ENCODE measurements at places on chromosomes 2 and 18.

- DNase-seq, result no peak
Observed at GRCh38 chr18:45525301-45525700, 90.0 kb upstream of the SLC14A2 start.

DNA sequence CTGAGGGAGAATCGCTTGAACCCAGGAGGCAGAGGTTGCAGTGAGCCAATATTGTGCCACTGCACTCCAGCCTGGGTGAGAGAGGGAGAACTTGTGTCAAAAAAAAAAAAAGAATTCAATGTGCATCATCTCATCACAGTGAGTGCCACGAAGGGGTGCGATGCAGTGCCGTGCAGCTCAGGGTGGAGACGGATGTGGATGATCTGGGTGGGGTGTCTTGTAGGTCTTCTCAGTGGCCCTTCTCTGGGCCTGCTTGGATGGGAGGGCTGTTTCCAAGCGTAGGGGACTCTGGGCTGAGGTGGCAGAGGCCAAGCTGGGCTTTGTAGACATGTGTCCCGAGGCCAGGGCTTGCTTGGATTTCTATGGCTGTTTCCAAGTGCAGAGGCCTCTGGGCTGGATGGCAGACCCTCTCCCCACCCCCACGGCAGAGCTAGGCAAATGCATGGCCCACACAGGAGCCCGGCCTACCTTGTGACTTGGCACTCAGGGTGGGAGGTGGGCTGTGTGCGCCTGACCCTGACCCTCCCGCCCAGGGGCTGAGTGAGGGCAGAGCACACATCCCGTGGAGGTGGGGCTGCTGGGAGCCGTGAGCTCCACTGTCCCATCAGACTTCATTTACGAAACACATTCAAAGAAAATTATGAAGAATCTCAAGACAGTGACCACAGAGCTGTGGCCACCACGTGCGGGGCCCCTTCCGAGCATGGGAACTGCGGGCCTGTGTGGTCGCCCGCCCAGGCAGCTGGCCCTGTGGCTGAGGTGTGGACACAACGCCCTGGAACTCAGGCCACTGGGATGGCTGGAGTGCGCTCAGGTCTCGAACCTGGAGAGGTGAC lies 76.4 kb downstream of the ASB1 start:
- no peak for DNase-seq

GRCh38 chr18:77821892-77822291 lies 572.2 kb downstream of the GALR1 start:
- DNase-seq, result no peak

- peak; percentile 70 for DNase-seq
Observed at GRCh38 chr2:120825370-120826259, 89.9 kb downstream of the GLI2 start.

GRCh38 chr2:151526572-151527090 lies 116.9 kb downstream of the RIF1 start:
- DNase-seq, result no peak

- peak; percentile 14 for DNase-seq
Observed at GRCh38 chr2:106596844-106597243, 109.7 kb downstream of the CD8B2 start.

DNA sequence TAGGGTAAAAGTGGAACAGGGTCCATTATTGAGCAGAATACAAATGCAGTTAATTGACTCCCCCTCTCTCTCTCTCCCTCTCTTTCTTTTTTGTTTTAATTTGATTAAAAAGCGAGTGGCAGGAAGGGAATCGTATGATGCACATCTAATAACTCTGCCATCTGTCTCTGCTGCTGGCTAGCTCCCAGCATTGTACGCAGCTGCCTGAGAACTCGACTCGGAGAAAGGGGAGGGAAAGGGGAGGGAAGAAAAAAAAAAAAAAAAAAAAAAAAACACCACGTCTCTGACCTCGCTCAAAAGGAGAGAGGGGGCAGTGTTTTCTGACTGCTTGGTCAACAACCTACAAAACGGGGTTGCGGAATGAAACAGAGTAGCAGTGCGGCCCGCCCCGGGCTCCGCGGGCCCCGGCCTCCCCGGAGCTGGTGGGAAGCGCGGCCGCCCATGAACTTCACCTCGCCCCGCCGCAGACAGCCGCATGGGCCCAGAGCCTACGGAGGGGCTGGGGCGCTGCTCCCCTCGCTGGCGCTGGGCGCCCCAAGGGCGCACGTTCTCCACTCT lies 265.7 kb downstream of the TCF4 start:
- peak; percentile 95 for DNase-seq

- no peak for DNase-seq
Observed at GRCh38 chr2:170766693-170767092, 3.5 kb upstream of the ERICH2 start.

DNA sequence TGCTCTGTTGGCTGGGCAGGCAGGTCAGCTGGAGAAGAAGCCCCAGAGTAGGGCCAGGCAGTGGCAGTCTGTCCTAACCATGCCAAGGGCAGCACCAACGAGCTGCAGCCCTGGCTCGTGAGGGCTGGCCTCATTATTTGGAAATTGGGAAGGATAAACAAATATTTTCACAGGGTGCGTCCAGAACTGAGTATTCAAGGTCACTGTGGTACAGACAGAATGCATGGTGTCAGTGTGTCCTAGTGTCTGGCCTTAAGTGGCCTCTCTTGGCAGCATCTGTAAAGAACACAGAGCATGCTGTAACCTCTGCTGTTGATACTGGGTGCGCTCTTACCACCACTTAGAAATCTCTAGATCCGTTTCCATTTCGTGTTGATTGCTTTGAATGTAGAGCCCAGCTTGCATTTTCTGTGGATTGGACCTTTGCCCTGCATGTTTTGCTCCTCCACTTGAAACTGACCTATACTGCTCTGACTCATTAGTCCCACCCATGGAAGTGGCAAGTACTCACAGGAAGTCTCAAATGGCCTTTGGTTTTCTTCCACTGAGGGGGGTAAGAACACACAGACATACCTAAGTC lies 88.2 kb downstream of the GREB1L start:
- no peak for DNase-seq

DNA sequence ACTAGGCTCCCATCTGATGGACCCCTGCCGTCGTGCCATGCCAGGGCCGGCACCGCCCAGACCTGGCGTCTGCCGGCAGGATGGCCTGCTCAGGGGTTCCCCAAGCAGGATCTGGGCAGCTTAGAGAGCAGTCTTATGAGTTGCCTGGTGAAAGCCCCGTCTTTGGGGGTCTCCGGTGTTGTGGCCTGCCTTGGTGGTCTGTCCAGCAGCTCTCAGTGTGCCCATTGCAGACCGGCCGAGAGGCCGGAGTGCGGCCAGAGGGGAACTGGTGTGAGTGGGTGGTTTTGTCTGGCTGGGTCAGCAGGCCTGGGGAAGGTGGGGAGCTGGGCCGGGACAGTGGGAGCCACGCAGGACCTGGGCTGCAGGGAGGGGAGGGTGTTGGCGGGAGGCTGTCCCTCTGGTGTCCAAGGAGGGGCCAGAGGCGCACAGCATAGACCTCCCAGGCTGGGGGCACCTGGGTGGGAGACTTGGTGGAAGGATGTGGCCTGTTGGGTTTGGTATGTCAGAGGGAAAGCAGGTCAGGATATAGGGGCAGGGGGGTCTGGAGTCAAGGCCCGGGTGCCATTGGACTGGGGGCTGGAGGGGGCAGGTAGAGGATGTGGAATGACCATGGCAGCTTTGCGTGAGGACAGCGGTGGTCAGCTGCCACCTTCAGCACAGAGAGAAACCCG lies 16.5 kb downstream of the GPC1 start:
- no peak for DNase-seq

GRCh38 chr2:237529452-237530402 lies 36.6 kb upstream of the PRLH start:
- no peak for DNase-seq

- DNase-seq, result no peak
Observed at GRCh38 chr2:109201465-109202327, 72.7 kb downstream of the SH3RF3 start.

- DNase-seq, result no peak
Observed at GRCh38 chr2:235534678-235535422, 41.0 kb downstream of the AGAP1 start.

DNA sequence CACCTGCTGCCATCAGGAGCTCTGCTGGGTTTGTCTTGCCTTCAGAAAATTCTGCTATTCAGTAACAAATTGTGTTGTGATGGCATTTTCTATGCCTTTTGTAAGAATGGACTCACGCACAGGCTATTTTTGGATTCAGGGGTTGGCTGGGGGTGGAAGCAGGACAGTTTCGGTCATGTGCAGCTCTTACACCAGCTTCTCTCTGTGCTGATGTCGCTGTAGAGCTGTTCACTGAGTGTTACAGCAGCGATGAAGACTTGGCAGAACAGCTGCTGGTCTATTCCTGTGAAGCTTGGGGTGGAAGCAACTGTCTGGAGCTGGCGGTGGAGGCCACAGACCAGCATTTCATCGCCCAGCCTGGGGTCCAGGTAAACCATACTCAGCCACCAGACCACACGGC lies 49.2 kb downstream of the TRPM8 start:
- no peak for DNase-seq

DNA sequence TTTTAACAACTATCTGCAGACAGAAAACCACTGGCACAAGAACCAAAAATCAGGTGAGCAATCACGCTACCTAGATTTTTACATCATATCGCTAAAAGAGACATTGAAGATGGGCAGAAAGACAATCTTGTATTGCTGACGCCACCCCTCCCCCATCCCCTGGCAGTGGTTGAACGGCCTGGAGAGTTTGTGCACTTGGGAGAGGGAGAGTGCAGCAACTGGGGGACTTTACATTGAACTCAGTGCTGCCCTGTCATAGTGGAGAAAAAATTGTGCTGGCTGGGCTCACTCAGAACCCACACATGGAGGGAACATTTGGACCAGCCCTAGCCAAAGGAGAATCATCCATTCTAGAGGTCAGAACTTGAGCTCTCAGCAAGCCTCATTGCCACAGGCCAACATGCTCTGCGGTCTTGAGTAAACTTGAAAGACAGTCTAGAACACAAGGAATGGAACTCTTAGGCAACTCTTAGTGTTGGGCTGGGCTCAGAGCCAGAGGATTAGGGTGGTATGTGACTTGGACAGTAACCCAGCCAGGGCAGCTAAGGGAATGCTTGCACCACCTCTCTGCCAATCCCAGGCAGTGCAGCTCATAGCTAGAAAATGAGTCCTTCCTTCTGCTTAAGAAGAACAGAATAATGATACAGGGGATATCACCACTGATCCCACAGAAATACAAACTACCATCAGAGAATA lies 220.0 kb upstream of the CYP26B1 start:
- peak; percentile 89 for DNase-seq

DNA sequence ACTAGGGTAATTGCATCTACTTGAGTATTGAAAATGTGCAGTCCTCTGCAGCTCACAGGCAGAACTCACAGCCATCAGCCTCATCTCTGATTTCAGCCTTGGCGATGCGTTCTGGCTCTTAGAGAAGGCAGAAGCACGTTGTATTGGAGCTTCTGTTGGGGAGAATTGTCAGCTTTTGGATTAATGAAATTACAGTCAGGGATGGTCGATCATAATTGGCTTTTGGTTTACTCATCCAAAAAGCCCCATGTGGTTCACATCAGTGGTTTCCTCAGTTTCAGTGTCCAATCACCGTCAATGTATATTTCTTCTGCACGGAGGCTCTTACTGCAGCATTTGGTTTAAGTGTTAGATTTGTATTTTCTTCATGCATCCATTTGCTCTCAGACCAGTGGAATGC lies 218.5 kb upstream of the SOX11 start:
- no peak for DNase-seq

DNA sequence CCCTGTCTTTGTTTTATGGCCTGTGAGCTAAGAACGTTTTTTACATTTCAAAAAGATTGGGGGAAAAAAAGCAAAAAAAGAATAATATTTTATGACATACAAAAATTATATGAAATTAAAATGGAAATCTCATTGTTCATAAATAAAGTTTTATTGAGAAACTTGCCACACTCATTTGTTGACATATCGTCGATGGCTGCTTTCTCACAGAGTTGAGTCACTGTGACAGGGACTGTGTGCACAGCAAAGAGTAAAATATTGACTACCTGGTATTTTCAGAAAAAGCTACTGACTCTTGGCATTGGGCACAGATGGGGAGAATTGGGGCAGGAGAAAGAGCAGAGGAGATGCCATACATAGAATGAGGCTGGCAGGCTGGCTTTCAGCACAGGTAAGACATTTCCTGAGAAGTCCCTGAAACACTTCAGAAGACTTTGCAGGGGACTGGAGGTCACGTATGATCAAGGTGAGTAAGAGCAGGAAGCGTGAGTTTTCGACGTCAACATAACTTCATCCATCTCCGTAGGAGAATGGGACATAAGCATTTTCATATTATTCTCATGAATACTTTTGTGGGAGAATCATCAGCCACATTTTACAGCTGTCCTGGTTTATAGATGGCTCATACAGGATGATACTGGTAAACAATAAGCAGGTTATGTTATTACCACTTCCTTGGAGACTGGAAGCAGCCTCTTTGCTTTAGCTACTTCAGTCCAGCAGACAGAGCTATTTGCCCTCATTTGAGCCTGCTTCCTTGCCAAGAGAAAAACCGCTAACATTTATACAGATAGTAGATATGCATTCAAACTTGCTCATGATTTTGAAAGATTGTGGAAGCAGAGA lies 32.5 kb upstream of the PUM2 start:
- DNase-seq, result no peak

GRCh38 chr2:59959944-59960343 lies 593.5 kb downstream of the BCL11A start:
- DNase-seq, result no peak

DNA sequence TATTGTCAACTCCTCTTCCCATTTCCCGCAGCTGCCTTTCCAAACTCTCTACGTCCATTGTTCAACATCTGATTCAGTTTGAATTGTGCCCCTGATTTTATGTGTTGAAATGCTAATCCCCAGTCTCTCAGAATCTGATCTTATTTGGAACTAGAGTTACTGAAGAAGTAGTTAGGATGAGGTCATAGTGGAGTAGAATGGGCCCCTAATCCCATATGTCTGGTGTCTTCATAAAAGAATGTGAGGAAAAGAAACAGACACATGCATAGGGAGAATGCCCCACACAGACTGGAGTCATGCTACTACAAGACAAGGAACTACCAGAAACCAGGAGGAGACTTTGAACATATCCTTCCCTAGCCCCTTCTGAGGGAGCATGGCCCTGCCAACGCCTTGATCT lies 99.2 kb downstream of the LRP1B start:
- peak; percentile 62 for DNase-seq

DNA sequence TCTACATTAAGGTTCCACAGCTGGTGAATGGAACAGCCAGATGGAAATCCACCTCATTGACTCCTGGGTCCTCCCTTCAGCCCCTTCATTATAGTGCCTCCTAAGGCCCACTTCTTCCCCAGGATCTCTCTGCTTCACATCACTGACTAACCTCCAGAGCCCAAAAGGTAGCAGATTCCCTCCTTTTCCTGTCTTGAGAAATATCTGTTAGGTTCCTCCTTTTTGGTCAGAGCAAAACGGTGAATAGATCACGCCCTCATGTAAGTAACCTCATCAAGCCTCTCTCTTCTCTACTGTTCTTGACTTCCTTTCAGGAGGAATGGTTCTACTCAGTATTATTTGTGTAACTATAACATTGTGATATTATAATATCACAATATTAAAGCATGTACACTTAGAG lies 155.0 kb upstream of the SRD5A2 start:
- no peak for DNase-seq

- no peak for DNase-seq
Observed at GRCh38 chr18:8283891-8284585, 325.2 kb upstream of the RAB12 start.

- DNase-seq, result no peak
Observed at GRCh38 chr2:316381-316780, 28.5 kb upstream of the ALKAL2 start.

- no peak for DNase-seq
Observed at GRCh38 chr2:62200291-62200841, 4.5 kb downstream of the B3GNT2 start.

All from A673 (cell line).